A549 treated with CpdA at 1 μM for 4 hours (cell line): ENCODE measurements at places on chromosomes 6 and 20. TPM values are rescaled to one million over a fixed set of nuclear protein-coding genes. Genes with fewer than 3 reads are reported as not detected.

Gene VPS16
- 27.4 to 36.9 TPM (median 31.6 TPM) in 5 replicates for total RNA-seq

Gene EPHA7
- 0.06 to 0.09 TPM (median 0.08 TPM) in 5 replicates for total RNA-seq

Gene IL17F
- total RNA-seq = not detected in 5 replicates

Gene DLK2
- 2.7 to 7.1 TPM (median 5.8 TPM) in 5 replicates for total RNA-seq

Gene OR2J3
- not detected in 5 replicates for total RNA-seq

Gene FAM83D
- total RNA-seq = 61.6 to 78.3 TPM (median 75.0 TPM) in 5 replicates

Gene SNX5
- total RNA-seq = 220 to 245 TPM (median 228 TPM) in 5 replicates

Gene HRH3
- total RNA-seq = not detected in 5 replicates

Gene GPR6
- not detected in 5 replicates for total RNA-seq

Gene RFX6
- total RNA-seq = not detected in 5 replicates

Gene SPTLC3
- 0.01 to 0.32 TPM (median 0.17 TPM) in 4 of 5 replicates, not detected in the other for total RNA-seq

Gene DNAH8
- not detected in 5 replicates for total RNA-seq

Gene SLC22A23
- total RNA-seq = 8.4 to 12.1 TPM (median 10.6 TPM) in 5 replicates

Gene CST5
- total RNA-seq = not detected in 5 replicates

Gene BTN1A1
- 0.06 TPM in 1 of 5 replicates, not detected in the others for total RNA-seq

Gene ARFRP1
- total RNA-seq = 26.9 to 38.3 TPM (median 34.2 TPM) in 5 replicates

Gene MEP1A
- total RNA-seq = not detected in 5 replicates

Gene LPA
- total RNA-seq = 0.01 to 0.02 TPM in 2 of 5 replicates, not detected in the others

Gene EYS
- 0.08 to 0.14 TPM in 2 of 5 replicates, not detected in the others for total RNA-seq

Gene SLC2A4RG
- total RNA-seq = 59.2 to 100 TPM (median 91.0 TPM) in 5 replicates

Gene PABPC1L
- 14.2 to 20.2 TPM (median 17.9 TPM) in 5 replicates for total RNA-seq

Gene BNIP5
- total RNA-seq = not detected in 5 replicates

Gene PSMB9
- 15.7 to 22.6 TPM (median 17.9 TPM) in 5 replicates for total RNA-seq

Gene SIRPG
- total RNA-seq = not detected in 5 replicates

Gene PACSIN1
- total RNA-seq = 0.04 to 0.05 TPM (median 0.05 TPM) in 3 of 5 replicates, not detected in the others

Gene DSP
- total RNA-seq = 33.2 to 57.4 TPM (median 40.2 TPM) in 5 replicates

Gene SLC22A7
- total RNA-seq = not detected in 5 replicates

Gene MDFI
- 0.24 to 1.3 TPM (median 0.80 TPM) in 5 replicates for total RNA-seq

Gene MAPK13
- 0.84 to 2.0 TPM (median 1.1 TPM) in 5 replicates for total RNA-seq

Gene PDYN
- total RNA-seq = 0.03 TPM in 1 of 5 replicates, not detected in the others

Gene SLC35F1
- total RNA-seq = 0.01 TPM in 1 of 5 replicates, not detected in the others

Gene LZTS3
- 2.5 to 2.9 TPM (median 2.7 TPM) in 5 replicates for total RNA-seq

Gene ANKRD66
- not detected in 5 replicates for total RNA-seq

Gene BPI
- not detected in 5 replicates for total RNA-seq

Gene PRR18
- total RNA-seq = 0.11 to 0.25 TPM (median 0.17 TPM) in 5 replicates
